Tongue (tissue), 3 donors: ENCODE measurements at places on chromosomes 16 and 17. TPM values are rescaled to one million over a fixed set of nuclear protein-coding genes. Genes with fewer than 3 reads are reported as not detected.

Gene ADAD2
- 0.31 TPM for total RNA-seq

DNA sequence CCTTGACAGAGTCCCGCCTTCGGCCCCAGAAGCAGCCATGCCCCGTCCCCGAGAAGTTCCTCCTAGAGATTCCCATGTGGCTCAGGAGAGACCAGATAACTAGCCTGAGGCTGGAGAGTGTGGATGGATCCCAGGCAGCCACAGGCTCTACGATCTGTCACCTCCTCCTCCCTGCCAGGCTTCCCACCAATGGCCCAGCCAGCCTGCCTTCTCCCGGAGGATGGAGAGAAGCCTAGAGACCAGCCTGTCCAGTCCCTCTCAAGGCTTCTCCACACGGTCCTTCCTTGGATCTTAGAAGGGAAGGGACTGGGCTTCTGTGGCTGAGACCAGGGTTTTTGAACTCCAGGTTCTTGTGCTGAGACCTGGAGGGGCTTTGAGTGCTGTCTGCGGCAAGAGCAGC, 1.6 kb upstream of the SMTNL2 start:
- no peak for DNase-seq

DNA sequence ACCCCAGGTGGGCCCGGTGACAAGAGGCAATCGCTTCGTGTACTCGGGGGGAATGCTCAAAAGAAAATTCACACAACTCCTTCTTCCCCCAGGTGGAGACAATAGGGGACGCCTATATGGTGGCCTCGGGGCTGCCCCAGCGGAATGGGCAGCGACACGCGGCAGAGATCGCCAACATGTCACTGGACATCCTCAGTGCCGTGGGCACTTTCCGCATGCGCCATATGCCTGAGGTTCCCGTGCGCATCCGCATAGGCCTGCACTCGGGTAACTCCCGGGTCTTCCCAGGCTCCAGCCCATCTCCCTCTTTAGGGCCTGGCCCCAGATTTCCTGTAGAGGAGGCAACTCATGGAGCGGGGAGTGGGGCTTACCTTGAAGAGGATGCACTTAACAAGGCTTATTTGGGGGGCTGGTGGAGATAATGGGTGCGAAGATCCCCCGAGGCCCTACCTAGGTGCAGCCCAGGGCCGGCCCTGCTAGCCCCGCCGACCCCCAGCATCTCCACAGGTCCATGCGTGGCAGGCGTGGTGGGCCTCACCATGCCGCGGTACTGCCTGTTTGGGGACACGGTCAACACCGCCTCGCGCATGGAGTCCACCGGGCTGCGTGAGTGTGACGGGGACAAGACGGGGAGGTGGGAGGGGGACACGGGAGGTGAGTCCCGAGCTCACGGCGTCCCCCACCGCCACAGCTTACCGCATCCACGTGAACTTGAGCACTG, 13.0 kb downstream of the GUCY2D start:
- DNase-seq = no peak

GRCh38 chr17:1362065-1362848, 37.8 kb downstream of the YWHAE start:
- no peak for DNase-seq

Gene UNC45B
- 193 TPM for total RNA-seq

DNA sequence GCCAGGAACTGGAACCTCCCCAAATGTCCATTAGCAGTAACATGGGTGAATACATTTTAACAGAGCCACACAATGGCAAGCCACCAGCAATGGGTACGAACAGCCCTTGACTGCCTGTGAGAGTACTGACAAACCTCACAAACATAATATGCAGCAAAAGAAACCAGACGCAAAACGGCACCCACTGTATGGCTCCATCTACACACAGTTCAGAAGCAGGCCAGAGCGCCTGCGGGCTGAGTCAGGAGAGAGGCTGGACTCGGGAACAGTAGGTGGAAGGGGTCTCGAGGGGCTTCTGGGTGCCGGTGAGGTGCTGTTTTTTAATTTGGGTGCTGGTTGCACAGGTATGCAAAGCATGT, 77.4 kb upstream of the TOB1 start:
- DNase-seq = no peak

DNA sequence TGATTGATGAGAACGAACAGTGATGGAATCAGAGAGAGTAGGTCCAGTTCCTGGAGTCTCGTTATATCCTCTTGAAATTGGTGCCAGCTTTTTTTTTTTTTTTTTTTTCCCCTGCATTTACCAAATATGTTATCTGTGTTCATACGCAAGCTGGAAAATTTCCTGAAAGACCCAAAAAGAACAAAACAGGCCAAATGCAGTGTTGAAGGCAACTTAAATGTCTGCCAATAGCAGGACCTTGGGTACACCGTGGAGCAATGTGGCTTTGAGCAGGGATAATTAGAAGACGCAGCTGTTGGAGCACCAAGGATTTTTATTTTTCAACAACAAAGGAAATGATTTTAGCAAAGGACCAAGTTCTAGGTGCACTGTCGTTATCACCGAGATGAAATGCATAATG, 105.0 kb downstream of the ABCC6 start:
- no peak for DNase-seq

DNA sequence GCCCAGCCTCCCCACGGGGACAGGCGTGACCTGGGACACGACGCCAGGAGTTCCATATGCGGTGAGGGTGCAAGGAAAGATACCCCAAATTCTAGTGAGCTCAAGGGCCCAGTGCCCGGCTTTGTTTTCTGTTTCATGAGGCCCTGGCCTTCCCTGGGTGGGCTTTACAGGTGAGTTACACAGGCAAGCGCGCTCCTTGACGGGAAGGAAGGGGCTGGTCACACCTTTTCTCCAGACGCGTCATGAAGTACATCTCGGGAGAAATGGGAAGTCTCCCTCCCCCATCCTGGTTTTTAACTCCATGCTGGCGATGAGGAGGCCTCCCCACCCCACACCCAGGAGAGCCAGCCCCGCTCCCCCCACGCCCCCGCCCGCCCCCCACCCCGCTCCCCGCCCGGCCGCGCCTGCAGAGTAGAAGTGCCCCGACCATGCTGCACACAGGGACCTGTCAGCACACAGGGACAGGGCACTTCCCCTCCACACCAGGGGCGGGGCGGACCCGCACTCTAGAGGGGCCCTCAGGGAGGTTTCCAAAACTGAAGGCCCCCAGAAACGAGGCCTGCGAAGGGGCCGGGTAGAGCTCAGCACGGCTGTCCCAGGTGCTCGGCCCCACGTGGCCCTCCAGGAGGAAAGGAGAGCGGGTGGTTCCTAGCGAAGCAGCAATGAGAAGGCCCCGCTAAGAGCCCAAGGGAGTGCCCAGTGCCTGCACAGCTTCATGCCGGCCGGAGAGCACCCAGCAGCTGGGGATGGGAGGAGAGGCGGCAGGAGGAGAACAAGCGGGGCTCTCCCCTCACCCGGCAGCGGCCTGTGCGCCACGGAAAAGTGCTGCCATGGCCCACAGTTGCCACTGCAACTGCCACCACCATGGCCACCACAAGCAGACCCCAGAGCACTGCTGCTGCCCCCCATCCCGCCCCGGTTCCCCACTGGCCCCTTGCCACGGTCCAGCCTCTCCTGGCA, 7.7 kb downstream of the CYB561 start:
- no peak for DNase-seq

- DNase-seq = no peak
Observed at GRCh38 chr17:65047941-65048340, 8.6 kb downstream of the GNA13 start.

Gene ZNF423
- total RNA-seq = 22.5 TPM

- peak; percentile 15 for DNase-seq
Observed at GRCh38 chr16:68470461-68471150, 22.3 kb upstream of the SMPD3 start.

DNA sequence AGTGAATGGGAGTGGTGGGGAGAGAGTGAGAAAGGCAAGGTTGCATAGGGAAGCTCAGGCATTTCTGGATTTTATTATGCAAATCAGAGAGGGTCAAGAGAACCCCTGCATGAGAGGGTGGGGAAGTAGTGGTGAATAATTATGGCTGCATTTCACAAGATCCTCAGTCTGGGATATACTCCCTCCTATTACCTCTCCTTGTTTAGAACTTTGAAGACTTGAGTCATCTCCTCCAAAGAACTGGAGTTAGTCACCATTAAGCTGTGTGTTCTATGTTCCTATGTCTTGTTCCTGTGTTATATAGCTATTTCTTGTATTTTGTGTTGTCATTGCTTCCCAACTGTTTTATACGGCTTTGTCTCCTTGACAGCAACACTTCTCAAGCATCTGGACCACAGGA, 18.4 kb downstream of the SOX9 start:
- DNase-seq = no peak

DNA sequence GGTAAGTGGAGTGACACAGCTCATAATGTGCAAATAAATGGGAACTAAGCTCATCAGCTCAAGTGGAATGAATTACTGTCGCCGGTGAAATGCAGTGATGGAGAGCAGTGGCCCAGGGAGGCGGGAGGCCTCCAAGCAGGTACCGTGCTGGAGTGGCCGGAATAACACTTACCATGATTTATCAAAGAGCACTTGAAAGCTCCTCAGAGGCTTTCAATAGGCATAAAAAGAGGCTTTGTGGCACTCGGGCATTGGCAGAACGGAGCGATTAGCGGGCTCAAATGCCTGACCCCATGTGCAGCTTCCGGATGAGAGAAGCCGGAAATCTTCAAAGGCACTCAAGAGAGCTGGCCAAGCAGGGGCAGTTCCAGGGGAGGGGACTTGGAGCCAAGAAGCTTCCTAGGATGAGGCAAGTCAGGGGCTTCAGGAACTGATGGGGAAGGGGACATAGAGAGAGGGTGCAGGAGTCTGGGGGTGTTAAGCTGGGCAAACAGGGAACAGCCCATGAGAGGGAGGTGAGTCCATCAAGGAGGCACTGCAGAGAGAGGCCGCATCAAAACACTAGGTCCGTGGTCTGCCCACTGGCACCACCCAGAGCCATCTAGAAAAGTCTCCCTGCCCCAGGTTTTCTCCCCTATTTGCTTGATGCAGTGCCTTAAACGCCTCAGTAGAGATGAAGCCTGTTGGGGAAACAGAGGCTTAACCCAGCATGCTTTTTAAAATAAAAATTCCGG, 144.0 kb upstream of the IRX6 start:
- no peak for DNase-seq

Gene TSNAXIP1
- 1.1 TPM for total RNA-seq

Gene PDILT
- not detected for total RNA-seq

Gene CCL23
- not detected for total RNA-seq

GRCh38 chr17:35169835-35170363, 22.3 kb downstream of the UNC45B start:
- no peak for DNase-seq

Gene SHISA9
- 2.6 TPM for total RNA-seq

- DNase-seq = no peak
Observed at GRCh38 chr17:4503283-4504025, 4.8 kb downstream of the SPNS2 start.

DNA sequence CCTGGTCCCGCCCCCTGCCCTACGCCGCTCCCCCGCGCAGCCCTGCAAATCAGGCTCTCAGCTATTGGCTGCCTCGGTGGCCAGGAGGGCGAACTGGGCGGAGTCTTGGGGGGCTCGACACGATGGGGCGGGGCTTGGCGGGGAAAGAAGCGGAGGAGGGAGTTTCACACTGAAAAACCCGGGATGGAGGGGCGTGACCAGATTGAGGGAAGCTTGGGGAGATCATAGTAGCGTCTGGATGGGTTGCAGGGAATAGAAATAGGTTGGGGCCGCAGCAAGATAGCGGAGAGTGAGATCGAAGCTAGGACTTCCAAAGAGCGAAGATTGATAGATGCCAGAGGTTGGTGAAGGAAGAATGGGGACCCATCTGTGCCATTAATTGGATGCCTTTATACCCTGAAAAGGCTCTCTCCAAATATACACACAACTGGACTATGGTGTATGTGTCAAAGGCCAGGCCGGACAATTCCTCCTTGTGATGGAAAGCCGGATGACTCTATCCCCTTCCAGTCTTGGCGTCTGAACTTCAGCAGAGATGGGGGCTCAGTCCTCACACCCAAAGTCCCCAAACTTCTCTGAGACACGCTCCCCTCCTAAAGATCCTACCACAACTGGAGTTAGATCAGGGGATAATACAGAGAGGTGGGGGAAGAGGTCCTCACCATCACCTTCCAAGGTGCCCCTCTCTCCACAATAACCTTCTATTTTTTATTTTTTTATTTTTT, 376 bp upstream of the STAC2 start:
- DNase-seq = peak; percentile 88

- peak; percentile 64 for DNase-seq
Observed at GRCh38 chr16:10597187-10597601, 16.8 kb upstream of the EMP2 start.

GRCh38 chr17:77359236-77359635, 218.5 kb downstream of the SEC14L1 start:
- DNase-seq = no peak

- DNase-seq = no peak
Observed at GRCh38 chr16:20984019-20984418, 83.4 kb downstream of the LYRM1 start.

DNA sequence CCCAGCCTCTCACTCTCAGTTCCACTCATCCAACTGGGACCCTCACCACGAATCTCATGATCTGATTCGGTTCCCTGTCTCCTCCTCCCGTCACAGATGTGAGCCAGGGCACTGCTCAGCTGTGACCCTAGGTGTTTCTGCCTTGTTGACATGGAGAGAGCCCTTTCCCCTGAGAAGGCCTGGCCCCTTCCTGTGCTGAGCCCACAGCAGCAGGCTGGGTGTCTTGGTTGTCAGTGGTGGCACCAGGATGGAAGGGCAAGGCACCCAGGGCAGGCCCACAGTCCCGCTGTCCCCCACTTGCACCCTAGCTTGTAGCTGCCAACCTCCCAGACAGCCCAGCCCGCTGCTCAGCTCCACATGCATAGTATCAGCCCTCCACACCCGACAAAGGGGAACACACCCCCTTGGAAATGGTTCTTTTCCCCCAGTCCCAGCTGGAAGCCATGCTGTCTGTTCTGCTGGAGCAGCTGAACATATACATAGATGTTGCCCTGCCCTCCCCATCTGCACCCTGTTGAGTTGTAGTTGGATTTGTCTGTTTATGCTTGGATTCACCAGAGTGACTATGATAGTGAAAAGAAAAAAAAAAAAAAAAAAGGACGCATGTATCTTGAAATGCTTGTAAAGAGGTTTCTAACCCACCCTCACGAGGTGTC, 26.6 kb downstream of the STH start:
- DNase-seq = no peak

GRCh38 chr16:53894686-53895085, 190.7 kb downstream of the FTO start:
- no peak for DNase-seq

GRCh38 chr16:74046524-74046923, 250.1 kb upstream of the PSMD7 start:
- no peak for DNase-seq

Gene ABCC12
- total RNA-seq = not detected

Gene TNFSF13
- total RNA-seq = 6.6 TPM

- DNase-seq = no peak
Observed at GRCh38 chr17:29155966-29156338, 24.2 kb downstream of the MYO18A start.

DNA sequence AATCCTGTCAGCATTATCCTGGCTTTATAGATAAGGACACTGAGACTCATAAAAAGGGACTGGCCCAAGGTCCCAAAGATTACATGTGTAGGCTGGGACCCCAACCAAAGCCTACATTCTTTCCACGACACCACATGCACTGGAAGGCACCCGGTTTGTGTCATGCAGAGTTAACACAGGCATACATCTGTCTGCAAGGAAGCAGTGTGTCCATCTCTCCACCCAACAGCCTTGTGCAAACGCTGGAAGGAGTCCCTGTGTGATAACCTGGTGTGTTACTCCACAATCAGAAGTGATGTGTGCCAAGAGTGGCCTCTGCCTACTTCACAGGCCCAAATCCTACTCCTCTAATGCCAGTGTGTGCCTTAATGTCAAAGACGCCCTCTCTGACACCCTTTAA, 139.8 kb downstream of the PARN start:
- DNase-seq = no peak

Gene TBC1D28
- total RNA-seq = not detected
